HT1080 (cell line): ENCODE measurements at places on chromosomes 12 and 14.
A peak's percentile ranks its signal among the peaks of the same experiment; 100 is the strongest.

- no peak for DNase-seq
Observed at GRCh38 chr12:124732275-124733075, 131.2 kb downstream of the SCARB1 start.

GRCh38 chr14:96649327-96649601, 147.1 kb downstream of the PAPOLA start:
- no peak for DNase-seq

DNA sequence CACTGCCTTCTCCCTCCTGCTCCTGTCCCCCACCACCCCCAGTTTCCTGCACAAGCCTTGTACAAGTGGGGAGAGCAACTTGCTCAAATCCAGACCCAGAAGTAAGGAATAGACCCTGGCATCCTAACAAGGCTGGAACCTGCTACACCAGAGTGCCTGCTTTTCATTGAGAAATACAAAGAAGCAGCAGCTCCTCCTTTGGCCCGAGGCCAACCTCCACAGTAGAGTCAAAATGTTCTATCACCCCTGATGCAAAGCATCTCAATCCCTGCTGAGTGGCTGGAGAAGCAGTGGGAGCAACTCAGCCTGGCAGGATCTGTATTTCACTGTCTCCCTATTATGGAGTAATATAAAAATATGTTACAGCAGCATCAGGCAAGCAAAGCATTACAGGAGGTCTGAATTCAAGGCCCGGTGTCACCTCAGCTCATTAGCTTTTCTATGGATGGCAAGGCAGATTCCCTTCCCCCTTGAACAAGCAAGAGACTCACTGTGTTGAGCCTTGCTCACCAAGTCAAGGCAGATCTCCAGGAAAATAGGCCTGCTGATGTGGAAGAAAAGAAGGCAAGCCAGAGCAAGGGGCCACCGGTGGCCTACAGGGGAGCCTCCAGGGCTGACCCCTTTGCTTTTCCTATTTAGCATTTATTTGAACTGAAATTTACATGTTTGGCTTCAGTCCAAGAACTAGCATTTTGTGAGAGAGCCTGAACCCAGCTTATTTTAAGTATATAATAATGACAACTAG, 186.3 kb upstream of the EGLN3 start:
- DNase-seq, result no peak

DNA sequence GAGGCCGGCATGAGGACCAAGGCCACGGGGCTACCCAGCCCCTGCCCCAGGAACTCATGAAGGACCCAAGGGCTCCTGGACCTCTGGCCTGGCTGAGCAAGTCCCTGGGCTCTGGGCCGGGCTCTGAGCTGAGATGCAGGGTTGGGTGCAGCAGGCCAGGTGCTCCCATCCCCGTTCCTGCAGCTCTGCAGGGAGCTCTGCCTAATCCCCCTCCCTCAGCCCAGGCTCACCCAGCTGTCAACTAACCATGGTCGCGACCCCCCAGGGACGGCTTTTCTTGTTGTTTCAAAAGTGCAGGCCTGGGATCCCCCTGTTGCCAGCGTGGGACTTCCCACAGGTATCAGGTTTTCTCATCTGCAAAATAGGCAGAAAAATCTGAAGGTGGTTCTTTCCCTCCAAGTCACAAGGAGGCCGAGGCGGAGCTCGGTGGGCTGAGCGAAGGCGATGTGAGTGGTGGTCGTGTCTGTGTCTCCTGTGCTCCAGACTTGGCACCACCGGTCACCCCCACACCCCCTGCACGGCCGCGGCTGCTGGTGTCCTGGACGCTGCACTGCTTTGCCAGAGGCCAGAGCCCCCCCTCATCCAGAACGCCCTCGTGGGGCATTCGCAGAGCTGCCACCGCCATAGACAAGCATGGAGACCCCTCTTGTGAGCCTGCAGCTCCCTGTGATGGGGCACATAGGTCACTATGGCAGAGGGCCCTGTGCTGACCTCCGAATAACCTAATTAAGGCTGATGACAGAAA, 22.5 kb upstream of the GALNT9 start:
- no peak for DNase-seq

DNA sequence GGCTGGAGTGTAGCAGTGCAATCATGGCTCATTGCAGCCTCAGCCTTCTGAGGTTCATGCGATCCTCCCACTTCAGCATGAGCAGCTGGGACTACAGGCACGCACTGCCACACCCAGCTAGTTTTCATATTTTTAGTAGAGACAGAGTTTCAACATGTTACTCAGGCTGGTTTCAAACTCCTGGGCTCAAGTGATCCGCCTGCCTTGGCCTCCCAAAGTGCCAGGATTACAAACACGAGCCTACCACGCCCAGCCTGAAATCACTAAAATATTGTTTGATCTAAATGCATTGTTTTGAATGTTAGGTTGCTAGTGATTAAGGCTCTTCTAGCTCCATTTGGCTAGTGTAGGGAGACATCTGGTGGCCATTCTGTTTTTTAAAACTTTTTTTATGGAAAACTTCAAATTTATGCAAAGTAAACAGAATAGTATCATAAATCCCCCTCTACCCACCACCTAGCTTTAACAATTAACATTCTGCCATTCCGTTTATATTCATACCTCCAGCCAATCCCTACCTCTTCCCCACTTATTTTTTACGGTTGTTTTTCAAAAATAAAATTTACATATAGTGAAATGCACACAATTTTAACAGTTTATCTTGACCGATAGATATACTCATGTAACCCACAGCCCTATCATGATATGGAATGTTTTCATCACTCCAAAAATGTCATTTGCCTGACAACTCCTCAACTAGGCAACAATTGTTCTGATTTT, 37.8 kb downstream of the MYO1H start:
- peak; percentile 44 for DNase-seq

- DNase-seq, result no peak
Observed at GRCh38 chr12:44403185-44403584, 472.9 kb downstream of the NELL2 start.

GRCh38 chr12:761256-761655, 8.9 kb downstream of the WNK1 start:
- no peak for DNase-seq

DNA sequence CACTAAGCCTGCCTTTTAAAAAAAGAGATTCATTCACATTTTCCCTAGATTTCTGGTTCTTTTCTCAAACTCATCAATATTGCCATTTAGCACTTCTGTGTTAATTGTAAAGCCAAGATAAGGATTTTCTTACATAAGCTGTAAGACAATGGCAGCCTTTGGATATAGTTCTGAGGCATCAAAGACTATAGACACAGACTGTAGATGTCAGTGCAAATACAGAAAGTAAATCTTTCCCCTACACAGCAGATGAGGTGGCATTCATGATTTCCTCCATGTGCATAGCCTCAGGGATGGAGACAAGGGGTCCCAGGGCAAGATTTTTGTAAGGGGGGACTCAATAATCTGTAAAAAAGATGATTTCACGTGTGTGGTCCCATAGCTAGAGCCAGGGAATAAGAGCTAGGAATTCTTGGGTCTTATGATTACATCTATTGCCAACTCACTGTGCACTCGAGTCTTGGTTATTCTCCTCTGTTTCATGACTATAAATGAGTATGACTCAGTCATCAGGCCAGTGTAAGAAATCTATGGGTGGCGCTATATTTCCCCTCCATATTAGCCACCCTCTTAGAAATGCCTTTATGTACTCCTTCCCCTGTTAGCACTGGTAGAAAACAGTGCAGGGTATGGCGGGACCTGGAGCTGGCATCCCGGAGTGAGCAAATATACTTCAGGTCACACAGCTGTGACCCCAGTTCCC, 207.5 kb downstream of the EXOC5 start:
- DNase-seq, result no peak

DNA sequence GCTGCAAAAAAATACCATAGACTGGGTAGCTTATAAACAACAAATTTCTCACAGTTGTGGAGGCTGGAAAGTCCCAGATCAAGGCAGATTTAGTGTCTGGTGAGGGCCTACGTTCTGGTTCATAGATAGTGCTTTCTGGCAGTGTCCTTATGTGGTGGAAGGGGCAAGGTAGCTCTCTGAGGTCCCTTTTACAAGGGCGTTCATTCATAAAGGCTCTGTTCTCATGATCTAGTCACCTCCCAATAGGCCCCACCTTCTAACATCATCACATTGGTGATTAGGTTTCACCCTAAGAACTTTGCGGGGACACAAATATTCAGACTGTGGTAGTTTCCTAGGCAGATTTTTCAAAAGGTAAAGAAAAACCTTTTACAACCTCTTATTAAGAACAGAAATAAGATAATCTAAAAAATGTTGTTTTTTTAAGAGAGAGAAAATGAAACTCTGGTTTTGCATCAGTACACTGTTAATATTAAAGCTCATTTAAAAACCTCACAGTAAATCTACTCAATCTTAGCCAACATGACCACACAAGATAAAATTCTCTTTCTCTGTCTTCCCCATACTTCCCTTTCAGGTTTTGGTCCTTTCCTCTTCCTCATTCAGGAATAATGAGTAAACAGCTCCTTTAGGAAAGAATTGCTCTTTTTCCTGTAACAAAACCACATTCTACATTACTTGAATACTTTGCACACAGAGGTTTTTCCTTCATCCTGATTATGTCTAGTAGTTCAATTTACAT, 117.5 kb downstream of the UNC79 start:
- DNase-seq, result no peak

DNA sequence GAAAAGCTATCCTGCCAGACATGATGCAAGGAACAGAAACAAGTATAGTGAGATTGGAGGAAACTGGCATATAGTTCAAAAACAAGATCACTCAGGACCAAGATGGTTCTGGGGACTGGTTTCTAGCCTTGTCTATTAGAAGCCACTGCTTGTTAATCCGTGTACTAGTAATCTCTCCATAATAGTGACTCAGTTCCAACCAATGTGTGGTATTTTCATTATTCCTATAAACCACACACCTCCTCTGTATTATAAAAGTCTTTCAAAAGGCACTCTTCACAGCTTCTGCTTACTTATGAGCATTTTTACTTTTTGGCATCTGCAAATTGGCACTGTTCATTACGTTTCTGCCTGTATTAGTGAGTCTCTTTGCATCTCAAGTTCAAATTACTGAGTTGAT, 140.3 kb downstream of the SLC6A15 start:
- DNase-seq, result peak; percentile 38
